ENCODE measurements at places on chromosomes 11 and 22. TPM values are rescaled to one million over a fixed set of nuclear protein-coding genes. Genes with fewer than 3 reads are reported as not detected.

The RTN4R gene
- total RNA-seq = 7.0 TPM

The RAG1 gene
- 0.99 TPM for total RNA-seq

The APOL1 gene
- 1.8 TPM for total RNA-seq

The OR52A1 gene
- not detected for total RNA-seq

The RFPL2 gene
- not detected for total RNA-seq

The USP2 gene
- total RNA-seq = 1.9 TPM

The C22orf31 gene
- total RNA-seq = not detected

The CECR2 gene
- total RNA-seq = not detected

The P2RY2 gene
- total RNA-seq = 46.1 TPM
